ENCODE measurements at places on chromosomes 1 and 21. TPM values are rescaled to one million over a fixed set of nuclear protein-coding genes. Genes with fewer than 3 reads are reported as not detected.

The ANXA9 gene
- total RNA-seq, result not detected

DNA sequence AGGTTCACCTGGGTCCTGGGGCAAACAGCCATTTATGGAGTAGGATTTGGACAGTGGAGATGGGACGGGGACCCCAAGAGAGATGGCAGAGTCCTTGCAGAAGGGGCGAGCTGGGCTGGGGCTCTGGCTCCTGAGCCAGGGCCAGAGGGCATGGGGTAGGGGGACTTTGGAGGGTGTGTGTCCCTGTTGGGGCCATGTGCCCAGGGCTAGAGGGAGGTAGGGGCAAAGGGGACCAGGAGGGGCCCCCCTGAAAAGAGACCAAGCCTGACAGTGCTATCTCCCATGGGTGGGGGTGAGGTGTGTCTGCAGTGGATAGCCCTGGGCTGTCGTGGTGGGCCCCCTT is 92.3 kb downstream of the TRIM11 start:
- DNase-seq, result no peak

GRCh38 chr1:118933051-118933781 is 54.9 kb downstream of the TBX15 start:
- DNase-seq, result no peak

DNA sequence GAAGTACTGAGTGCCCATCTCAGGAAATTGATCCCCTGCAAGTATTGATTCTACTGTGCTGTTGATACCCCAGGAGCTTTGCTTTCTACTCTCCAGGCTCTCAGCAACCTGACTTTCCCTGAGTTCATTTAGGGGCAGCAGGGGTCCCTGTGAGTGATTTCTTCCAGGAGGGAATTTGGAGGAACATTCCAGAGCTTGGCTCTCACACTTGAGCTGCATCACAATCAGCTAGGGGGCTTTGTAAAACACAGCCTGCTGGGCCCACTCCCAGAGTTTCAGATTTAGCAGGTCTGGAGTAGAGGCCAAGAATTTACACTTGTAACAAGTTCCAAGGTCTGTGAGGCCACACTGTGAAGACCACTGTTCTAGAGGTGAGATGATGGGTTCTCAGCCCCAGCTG is 16.1 kb upstream of the ACTL8 start:
- no peak for DNase-seq
